ENCODE measurements at places on chromosomes 13 and 19.
A peak's percentile ranks its signal among the peaks of the same experiment; 100 is the strongest.

- DNase-seq: no peak
Observed at GRCh38 chr19:39237200-39238184, 7.3 kb downstream of the IFNL3 start.

- no peak for DNase-seq
Observed at GRCh38 chr19:44572581-44572900, 40.8 kb upstream of the IGSF23 start.

- DNase-seq: peak; percentile 65
Observed at GRCh38 chr13:93875547-93875946, 603.9 kb downstream of the DCT start.

DNA sequence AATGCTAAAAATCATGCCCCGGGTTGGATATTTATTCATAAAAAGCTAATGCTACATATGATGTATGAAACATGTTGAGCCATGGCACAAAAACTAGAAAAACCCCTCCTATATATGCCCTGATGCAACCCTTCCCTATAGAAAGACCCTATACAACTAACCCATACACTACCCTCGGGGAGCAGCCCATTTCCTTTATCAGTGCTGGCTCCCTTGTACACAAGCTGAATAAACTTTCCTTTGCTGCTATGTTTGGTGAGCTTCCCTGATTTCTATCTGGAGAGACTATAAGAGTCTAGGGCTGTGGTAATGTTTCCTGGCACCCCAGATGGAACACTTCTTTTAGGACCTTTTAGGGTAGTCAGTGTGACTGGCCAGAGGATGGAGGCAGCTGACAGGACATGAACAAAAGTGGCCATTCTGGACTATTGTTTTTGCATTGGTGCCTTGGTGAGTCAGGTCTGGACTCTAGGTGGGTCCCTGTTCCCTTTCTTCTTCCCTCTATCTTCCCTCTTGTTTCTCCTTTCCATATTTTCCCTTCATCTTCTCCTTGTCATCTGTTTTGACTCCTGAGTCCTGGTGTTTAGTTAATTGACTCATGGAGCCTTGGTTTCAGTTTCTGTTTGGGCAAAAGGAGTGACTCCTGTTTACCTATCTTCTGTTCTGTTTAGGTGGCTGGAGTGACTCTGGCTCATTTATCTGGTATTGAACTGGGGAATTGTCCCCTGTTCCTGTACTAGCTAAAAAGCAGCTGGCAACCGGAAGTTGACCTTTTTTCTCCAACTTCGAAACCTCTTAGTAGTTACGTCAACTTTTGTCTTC, 1321.8 kb upstream of the PCDH9 start:
- DNase-seq: no peak

GRCh38 chr19:17883627-17884410, 12.1 kb downstream of the SLC5A5 start:
- DNase-seq: no peak

DNA sequence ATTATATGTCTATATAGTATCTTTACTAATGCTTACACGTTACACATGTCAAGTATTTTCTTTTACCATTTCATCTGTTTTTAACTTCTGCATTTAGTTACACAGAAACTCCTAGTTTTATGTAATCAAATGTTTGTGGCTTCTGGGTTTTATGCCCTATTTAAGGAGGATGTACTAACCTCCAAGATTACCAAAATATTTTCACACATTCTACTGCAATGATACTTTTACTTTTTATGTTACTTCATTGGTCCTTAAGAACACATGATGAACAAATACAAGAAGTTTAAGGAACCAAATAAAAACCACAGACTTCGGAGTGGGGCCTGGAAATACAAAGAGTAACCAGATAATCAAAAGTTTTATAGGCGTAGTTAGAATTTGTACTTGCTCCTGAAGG, 37.2 kb downstream of the ZC3H13 start:
- DNase-seq: no peak

DNA sequence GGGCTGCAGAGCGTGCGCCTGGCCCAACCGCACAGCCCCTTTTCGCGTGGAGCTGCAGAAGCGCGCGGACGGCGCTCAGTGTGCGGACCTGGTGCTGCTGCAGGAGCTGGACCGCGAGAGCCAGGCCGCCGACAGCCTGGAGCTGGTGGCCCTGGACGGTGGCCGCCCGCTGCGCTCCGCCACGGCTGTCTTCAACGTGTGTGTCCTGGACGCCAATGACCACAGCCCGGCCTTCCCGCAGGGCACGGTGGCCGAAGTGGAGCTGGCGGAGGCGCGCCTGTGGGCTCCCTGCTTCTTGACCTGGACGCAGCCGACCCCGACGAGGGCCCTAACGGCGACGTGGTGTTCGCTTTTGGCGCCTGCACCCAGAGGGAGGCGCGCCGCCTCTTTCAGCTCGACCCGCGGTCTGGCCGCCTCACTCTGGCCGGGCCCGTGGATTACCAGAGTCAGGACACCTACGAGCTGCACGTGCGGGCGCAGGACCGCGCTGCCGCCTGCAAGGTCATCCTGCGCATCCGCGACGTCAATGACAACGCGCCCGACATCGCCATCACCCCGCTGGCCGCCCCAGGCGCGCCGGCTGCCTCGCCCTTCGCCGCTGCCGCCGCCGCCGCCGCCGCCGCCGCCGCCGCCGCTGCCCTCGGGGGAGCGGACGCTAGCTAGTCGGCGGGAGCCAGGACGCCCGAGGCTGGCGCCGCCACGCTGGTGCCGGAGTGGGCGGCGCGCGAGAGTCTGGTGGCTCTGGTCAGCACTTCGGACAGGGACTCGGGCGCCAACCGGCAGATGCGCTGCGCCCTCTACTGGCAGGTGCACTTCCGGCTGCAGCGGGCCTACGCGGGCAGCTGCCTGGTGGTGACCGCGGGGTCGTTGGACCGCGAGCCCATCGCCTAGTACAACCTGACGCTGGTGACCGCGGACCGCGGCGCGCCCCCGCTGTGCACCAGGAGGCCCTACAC, 172.2 kb downstream of the OLFM4 start:
- peak; percentile 12 for DNase-seq

DNA sequence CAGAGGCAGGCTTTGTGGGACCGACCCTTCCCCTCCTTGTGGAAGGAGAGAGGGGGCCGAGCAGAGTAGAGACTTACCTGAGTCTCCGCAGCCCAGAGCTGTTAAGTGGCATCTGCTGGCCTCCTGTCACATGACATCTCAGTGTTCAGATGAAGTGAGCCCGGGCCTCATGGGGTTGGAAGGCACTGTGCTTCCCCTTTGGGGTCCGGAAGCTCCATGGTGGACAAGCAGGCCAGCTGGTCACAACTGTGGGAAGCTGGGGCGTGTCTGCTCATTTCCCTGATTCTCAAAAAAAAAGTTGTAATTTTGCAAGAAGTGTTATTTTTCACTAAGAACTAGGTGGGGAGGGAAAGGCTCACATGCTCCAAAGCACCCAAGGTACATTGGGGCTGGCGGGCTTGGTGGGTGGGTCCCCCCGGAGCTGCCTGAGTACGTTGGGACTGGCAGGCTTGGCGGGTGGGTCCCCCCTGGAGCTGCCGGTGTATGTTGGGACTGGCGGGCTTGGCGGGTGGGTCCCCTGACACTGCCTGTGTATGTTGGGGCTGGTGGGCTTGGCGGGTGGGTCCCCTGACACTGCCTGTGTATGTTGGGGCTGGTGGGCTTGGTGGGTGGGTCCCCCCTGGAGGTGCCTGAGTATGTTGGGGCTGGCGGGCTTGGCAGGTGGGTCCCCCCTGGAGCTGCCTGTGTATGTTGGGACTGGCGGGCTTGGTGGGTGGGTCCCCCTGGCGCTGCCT, 18.2 kb upstream of the DCUN1D2 start:
- no peak for DNase-seq

- no peak for DNase-seq
Observed at GRCh38 chr19:45765702-45766295, 3.3 kb downstream of the SIX5 start.

DNA sequence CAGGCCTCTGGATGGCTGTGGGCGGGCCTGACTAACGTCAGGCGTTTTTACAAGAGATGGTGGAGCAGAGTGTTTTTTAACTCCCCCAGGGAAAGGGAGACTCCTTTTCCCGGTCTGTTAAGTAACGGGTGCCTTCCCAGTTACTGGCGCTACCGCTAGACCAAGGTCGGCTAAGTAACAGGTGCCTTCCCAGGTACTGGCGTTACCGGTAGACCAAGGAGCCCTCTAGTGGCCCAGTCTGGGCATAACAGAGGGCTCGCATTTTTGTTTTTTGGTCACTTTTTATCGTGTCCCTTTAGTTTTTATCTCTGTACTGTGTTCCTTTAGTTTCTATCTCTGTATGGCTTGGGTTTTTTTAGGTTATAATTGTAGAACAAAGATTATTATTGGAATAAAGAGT, 10.0 kb downstream of the ZNF383 start:
- peak; percentile 22 for DNase-seq

DNA sequence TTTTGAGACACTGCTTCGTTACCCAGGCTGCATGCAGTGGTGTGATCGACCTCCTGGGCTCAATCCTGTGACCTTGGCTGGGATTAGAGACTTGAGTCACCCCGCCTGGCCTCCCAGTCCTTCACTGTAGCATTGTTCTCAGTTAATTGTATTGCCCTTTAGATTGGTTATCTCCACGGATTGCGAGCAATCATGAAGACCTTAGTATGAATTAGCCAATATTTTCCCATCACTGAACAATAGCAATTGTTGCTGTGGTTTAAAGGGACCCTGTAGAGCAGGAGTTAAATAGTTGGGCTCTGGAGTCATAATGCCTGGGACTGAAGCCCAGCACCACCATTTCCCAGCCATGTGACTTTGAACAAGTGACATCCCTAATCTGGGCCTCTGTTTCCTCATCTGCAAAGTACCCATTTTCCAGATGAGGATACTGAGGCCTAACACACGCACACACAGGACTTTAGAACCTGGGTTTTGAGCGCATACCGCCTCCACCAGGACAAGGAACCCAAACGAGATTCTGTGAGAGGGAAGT, 8.4 kb downstream of the PPP1R14A start:
- no peak for DNase-seq

DNA sequence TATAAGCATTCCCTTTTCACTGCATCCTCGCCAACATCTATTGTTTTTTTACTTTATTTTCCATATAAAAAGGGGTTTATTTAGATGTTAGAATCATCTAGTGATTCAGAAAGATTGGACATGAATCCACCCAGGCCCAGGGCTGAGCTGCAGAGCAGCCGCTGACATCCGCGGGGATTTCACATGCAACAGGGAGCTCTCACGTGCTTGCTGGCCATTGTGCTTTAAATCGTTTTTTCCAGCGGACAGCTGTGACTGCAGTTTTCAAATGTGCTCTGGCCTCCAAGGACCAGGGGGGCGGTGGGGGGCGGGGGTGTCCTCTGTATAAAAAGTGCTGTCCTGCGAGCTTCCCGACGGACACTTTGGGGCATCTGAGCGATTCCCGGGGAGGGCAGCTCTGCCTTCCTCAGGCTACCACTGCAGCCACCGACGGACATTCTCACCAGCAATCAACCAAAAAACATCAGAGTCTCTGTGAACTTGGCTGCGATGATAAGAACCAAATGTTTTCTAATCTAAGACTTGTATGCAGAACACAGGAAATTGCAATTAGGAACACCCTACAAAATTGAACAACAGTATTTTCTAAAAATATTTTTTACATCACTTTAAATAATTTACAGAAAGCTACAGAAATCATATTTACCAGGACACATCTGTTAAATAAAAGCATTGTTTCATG, 12.6 kb downstream of the RB1 start:
- peak; percentile 35 for DNase-seq

DNA sequence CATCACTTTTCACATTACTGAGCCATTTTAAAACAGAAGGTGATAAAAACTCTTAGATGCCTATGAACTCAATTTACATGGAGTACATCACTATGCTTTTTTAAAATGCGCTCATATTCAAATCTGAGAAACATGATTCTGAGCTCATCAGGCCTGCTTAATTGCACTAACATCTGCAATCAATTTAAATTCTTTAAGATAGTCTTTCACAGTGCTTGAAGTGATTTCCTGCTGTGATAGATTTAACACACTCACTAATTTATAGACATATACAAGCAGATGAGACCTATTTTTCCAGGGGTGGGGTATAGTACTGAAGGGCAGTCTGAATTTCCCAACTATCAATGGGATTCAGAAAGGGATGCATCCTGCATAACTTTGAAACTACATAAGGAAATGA, 82.9 kb downstream of the DIAPH3 start:
- DNase-seq: no peak

GRCh38 chr13:67156723-67157060, 73.4 kb downstream of the PCDH9 start:
- DNase-seq: no peak

DNA sequence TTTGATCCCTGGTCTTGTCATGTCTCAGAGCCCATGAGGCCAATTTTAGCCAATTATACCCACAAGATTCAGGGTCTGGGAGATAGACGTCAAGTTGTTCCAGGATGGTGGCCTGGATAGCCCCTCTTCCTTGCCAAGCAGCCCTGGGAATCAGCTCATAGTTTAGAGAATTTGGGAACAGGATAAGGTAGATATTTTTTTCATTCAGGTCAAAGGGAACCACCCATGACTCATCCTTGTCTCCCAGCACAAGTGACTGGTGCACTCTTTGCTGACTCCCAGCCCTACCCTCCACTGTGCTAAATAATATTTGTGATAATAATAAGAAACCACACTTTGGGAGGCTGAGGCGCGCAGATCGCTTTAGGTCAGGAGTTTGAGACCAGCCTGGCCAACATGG, 17.1 kb upstream of the S1PR4 start:
- peak; percentile 35 for DNase-seq

GRCh38 chr19:17393914-17394313, at the start of gene CCDC194:
Gene CCDC194 (minus strand): TSS chr19:17394196. CDS start chr19:17394158, 38 bp downstream.
- DNase-seq: no peak

DNA sequence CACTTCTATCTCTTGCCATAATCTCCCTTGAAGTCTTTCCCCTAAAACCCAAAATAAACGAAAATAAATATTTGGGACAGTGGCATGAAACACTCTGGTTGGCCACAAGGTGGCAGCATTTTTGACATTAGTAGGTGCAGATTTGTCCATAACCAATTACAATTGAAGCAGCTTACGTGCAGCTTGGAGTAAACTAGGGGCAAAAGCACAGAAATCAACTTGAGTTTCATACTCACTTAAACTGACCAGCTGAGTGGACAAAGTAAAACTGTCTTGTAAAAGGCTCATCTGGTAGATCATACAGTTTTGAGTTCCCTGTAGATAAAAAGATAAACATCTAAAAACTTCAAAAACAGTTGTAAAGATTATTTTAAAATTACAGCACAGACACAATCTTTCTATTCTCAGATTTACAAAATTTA, 18.8 kb downstream of the PDCD5 start:
- peak; percentile 86 for DNase-seq

- no peak for DNase-seq
Observed at GRCh38 chr13:23383151-23383550, 50.4 kb downstream of the SACS start.

DNA sequence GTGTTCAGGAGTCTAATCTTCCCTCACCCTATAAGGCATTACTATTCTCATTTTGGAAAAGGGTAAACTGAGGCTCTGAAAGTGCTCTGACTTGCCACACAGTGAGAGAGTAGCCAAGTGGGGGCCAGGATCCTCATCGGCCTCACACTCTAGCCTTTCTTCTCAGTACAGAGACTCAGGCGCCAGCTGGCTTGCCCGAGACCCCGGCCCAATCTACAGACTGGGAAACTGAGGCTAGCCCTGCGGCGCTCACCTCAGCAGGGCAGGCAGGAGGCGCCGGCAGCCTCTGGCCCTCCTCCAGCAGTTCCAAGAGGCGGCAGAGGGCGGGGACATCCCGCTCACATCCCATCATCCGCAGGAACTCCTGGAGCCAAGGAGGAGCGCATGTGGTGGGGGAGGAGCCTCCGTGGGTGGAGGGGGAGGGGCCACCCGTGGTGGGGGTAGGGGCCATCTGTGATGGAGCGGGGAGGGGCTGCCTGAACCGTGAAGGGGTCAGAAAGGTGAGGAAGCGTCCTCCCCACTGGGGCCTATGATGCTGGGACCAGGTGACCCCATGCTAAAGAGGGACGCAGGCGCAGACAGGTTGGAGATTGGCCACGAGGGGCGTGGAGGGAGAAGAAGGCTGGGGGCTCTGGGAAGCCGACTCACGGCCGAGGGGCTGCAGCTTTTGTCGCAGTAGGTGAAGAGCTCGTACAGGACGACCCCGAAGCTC, 8.7 kb upstream of the INSL3 start:
- DNase-seq: peak; percentile 33

Data from choroid plexus epithelial cell (primary cell).